Neural progenitor cell (in vitro differentiated cells): ENCODE measurements at places on chromosomes 5 and 9.

DNA sequence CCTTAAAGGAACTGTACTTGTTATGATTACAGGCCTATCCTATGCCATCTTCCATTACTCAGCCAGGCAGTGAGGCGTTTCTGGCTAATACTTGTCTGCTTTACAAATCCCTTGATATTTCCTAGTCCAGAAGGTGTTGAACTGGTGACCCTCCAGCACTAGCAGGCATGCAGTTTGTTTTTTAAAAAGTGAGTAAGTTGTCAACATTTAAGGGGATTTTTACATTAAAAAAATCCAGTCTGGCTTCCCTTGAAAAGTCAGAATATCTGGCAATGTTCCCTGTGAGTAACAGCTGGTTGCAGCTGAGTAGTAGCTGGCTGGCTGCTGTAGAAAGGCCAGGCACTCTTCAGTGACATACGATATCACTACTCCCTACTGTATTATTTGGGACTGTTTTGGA lies 21.8 kb downstream of the GRIN3A start:
- DNase-seq, result no peak

DNA sequence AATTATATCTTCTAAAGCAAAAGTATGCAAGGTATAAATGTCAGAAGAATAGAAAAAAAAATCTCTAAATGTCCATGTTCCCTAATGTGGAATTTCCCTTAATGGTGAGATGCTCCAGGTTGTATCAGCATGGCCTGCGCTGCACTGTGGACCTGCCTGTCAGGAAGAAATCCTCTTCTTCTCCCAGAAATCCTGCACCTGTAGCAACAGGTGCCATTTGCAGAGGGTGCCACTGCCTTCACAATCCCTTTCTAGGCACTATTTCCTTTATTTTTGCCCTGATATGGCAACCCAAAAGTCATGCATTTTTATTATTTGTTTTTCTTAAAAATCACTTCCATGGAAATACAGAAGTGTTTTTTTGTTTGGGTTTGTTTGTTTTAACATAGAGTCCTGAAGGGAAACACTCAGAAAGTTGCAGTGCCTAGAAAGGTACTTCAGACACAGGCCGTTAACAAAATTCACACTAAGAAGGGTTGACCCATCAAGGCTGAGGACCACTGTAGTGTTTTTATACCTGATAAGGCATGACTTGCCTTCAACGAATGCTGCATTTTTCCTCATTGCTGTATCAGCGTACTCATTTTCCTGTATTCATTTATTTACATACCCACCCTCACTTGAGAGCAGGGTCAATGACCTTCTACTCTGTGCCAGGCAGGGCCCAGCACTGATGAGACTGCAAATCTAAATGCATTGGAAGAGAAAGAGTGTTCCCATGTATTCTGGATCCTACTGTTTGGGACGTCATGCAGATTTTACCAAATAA lies 177.8 kb downstream of the SNX18 start:
- no peak for DNase-seq

- no peak for DNase-seq
Measured at GRCh38 chr5:118808441-118808840, 179.9 kb downstream of the DTWD2 start.

DNA sequence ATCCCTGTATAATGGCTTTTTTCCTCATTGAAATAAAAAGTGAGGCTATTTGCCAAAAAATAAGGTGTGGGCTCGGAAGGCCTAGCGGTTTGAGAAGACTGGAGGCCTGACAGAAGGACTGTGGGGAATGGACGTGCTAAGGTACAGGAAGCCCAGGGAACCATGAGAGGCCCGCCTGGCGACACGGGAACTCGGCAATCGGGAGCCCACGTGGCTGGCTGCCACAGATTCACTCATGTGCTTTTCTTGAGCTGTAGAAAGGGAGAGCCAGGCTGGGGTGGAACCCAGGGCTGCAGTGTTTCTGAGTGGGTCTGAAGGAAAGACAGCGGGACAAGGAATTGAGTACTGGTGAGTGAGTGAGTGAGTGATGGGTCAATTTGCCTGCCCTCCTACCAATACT lies 11.9 kb upstream of the DDX41 start:
- no peak for DNase-seq

DNA sequence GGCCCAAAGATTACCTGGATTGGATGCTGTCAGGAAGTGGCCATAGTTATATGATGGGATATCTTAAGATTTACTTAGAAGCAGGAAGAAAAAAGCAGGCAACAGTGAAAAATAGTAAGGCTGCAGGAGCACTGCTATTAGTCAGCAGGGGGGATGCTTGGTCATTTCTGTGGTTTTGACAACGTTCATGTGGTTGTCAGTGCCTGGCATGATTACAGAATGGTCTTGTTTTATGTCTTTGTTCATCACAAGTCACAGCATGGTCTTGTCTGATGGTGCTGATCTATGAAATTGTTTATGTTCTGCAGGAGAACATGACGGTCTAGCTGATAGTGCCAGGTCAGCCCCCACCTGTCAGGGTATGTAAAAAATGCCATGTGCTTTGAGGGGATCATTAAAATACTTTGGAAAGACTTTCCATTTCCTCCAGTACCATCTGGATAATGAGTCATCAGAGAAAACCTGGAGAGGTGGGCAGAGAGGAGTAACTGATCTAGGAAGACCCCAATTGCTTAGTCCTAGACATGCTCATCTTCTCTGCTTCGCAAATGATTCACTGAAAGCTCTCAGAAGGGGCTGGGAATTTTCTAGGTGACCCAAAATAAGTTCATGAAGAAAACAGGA lies 48.5 kb downstream of the PLGRKT start:
- DNase-seq, result no peak
